ENCODE measurements at places on chromosomes 4 and X.

GRCh38 chr4:142351958-142352357 is 494.1 kb downstream of the INPP4B start:
- DNase-seq: no peak

- DNase-seq: no peak
These were observed 59.4 kb downstream of the LCORL start for GRCh38 chr4:17962171-17962570.

DNA sequence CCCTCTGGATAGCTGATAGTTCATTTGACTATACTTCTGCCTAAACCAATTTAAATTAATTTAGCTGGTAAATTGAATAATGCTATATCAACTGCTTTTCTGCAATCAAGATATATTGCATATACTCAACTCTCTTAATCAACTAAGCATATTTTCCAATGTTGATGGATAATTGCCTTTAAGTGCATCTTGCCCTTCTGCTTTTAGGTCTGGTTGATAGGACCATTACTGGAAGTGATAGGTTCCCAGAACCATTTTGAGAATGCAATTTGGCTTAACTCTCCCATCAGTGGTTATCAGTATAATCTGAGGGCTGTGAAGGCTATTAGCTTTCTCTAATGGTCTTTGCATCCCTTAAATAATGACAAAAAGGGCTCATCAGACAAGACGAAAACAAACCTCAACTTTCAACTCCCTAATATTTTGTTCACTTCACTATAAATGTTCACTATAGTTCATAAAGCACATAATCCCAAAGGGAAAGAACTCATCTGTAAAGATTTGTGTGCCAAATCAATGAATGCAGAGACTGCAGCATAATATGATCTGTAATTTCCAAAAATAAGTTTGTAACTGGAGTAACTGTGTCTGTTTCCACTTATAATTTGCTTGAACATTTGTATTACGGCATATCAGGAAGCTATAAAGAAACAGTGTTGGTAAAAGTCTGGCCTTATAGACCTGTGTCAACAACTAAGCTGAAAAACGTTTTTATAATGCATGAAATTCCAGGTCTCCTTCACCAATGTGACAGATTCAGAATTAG is 273.6 kb downstream of the FBXO8 start:
- DNase-seq: no peak

DNA sequence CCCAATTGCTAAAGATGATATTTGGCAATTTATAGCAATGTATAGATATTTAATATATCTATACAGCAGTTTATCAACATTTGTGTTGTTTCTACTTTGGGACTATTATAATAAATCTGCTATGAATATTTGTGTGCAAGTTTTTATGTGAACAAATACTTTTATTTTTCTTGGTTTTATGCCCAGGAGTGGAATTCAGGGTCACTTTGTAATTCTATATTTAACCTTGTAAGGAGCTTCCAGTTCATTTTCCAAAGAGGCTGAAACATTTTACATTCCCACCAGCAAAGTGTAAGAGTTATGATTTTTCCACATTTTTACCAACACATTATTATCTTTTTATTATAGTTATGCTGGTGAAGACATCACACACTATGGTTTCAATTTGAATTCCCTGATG is 801.3 kb downstream of the PCDH18 start:
- DNase-seq: no peak

All from GM12878 (cell line).